Mesangial cell (primary cell): ENCODE measurements at places on chromosomes 16 and 17. TPM values are rescaled to one million over a fixed set of nuclear protein-coding genes. Genes with fewer than 3 reads are reported as not detected.

The KATNIP gene
- 12.7 and 24.3 TPM in 2 replicates for total RNA-seq

The KRT34 gene
- 0.13 and 2.9 TPM in 2 replicates for total RNA-seq

The SLC12A3 gene
- not detected in 2 replicates for total RNA-seq

The TP53TG3 gene
- not detected in 2 replicates for total RNA-seq

The KIF2B gene
- total RNA-seq: not detected in 2 replicates

The PVALEF gene
- not detected in 2 replicates for total RNA-seq

The GNGT2 gene
- total RNA-seq: not detected in 2 replicates

The TEDC2 gene
- 5.3 and 39.9 TPM in 2 replicates for total RNA-seq
